Activated T-helper 1 cell treated with Interleukin-2 at 50 U/mL for 16 hours (primary cell): ENCODE measurements at places on chromosomes 4 and X.

DNA sequence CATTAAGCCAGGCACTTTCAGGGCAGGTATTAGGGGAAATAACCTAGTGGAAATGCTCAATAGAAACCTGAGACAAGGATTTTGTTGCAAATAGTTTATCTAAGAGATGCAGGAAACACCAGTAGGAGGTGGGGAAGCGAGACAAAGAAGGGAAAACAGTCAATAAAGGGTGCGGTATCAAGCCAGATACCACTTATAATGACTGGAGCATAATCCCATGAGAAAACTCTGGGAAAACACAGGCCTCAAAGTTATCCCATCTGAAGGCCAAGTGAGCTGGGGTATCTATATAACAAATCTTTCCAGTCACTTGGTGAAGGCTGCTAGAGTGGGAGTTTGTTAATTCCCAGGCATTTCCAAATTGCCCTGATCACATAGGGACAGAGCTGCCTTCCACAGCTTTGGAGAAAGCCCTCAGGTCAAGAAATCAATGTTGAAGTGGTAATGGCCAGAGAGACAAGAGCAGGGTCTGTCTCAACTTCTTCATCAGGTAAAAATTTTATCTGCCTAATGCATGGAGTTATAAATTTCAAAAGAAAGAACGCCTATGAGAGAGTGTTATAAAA is 9.8 kb upstream of the HMGB2 start:
- no peak for DNase-seq

- DNase-seq: no peak
Measured at GRCh38 chr4:21699446-21699845, 249.1 kb downstream of the KCNIP4 start.

- no peak for DNase-seq
Measured at GRCh38 chr4:124178449-124179021, 534.0 kb downstream of the ANKRD50 start.

DNA sequence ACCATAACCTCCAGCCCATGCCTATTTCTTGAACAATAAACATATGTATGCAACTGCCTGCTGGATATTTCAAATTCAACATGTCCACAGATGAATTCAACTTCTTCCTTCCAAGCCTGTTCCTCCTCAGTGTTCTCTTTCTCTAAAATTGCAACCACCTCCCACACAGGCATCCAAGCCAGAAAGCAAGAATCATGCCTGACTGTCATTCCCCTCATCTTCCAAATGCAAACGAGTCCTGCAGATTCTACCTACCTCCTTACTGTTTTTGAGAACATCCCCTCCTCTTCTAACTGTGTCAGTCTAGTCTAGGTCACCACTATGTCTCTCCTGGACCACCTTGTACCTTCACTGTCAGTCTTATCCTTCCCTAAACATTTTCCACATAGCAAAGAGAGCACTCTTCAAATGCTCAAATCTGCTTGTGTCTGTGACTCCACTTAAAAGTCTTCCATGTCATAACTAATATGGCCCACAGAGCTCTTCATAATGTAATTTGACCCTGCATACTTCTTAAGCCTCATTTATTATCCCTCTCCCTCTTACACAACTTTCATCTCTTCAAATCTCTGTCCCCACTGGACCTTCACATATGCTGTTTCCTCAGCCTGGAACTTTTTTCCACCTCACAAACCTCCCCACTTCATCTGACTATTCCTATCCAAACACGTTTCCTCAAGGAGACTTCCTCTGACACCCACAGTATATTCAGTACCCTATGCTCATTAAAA is 25.7 kb downstream of the MAPK10 start:
- DNase-seq: no peak

- DNase-seq: no peak
Measured at GRCh38 chr4:30436394-30436793, 283.8 kb upstream of the PCDH7 start.

- DNase-seq: no peak
Measured at GRCh38 chrX:103518571-103518970, 718 bp downstream of the RAB40A start.

GRCh38 chr4:37803348-37803973 is 23.0 kb upstream of the PGM2 start:
- no peak for DNase-seq
